ENCODE measurements at places on chromosomes 11 and 22.
A peak's percentile ranks its signal among the peaks of the same experiment; 100 is the strongest.

GRCh38 chr11:45470794-45471167, 184.6 kb upstream of the SYT13 start:
- no peak for DNase-seq

DNA sequence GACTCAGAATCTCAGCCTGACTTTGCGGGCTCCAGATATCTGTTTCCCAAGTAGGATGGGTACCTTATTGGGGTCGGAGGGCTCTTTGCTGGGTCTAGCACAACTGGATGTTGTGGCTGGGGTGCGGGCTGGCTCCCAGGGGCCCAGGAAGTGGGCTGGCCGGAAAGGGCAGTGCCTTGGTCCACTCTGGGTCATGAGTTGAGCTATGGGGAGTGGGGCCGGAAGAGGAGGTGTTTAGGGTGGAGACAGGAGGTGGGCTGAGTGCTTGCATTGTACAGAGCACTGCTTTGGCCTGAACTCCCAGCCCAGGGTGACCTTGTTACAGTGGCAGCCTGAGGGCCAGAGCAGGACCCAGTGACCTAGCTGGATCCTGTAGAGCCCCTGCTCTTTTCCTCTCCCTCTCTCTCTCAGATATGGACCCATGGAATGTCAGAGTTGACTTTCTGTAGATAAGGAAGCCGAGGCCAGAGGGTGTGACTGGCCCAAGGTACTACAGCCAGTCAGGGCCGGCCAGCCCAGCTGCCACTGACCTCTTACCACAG, 13.2 kb downstream of the PHLDB1 start:
- no peak for DNase-seq

- no peak for DNase-seq
Observed at GRCh38 chr11:5117588-5117987, 20.6 kb downstream of the OR52A5 start.

- DNase-seq, result no peak
Observed at GRCh38 chr11:71388637-71389235, 59.5 kb downstream of the DHCR7 start.

DNA sequence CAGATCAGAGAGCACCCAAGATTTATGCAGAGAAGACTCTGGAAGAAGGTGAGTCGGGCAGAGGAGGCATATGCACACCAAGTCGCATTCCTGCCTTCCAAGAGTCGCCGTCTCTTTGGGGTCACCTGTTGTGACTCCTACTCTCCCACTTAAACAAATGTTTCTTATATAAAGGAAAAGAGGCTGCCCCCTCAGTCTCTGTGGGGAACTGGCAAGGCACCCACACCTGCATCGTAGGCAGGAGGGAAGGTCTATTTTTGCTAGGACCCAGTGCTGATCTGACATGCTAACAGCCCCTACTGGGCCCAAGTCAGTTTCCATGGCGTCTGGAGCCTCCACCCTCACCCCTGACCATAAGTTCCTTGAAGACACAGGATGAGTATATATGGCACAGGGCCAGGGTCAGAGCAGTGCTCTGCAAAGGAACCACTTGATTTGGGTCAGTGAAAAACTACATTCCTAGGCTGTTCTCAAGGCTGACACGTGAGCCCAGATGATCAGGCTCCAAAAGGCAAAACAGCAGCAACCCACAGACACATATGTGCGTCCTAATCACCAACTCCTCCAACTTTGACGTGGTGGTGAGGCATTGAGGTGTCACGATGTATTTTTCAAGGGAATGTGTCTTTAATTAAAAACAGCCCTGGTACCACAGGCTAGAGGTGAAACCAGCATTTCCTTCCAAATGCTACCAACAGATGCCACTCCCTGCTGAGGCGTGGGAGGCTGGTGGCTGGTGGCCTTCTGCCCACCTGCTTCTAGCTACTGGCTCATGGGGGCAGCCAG, 55.6 kb upstream of the CSNK2A3 start:
- DNase-seq, result no peak

DNA sequence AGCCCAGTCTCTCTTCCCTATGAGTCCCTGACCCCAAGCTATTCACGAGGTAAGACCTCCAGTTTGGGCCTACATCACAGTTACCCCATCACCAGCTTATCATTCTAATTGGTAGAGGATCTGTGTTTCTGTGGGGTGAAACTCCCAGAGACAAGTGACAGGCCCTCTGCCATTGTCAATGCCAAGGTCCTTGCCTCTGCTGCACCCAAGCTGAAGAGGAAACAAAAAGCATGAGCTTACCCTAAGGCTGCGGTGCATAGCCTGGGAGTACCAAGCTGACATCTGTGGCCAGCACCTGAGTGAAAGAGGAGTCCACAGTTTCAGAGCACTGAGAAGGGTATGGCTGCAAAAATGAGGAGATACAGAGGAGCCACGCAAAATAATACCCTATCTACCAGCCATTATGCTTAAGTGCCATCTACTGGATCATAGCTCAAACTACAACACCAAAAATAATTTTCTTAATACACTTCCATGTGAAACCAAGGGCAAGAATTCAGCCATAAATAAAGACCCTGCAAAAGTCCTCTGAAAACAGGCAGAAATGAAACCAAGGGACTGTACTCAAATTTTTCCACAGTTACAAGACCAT, 62.3 kb upstream of the ANO5 start:
- DNase-seq, result no peak

DNA sequence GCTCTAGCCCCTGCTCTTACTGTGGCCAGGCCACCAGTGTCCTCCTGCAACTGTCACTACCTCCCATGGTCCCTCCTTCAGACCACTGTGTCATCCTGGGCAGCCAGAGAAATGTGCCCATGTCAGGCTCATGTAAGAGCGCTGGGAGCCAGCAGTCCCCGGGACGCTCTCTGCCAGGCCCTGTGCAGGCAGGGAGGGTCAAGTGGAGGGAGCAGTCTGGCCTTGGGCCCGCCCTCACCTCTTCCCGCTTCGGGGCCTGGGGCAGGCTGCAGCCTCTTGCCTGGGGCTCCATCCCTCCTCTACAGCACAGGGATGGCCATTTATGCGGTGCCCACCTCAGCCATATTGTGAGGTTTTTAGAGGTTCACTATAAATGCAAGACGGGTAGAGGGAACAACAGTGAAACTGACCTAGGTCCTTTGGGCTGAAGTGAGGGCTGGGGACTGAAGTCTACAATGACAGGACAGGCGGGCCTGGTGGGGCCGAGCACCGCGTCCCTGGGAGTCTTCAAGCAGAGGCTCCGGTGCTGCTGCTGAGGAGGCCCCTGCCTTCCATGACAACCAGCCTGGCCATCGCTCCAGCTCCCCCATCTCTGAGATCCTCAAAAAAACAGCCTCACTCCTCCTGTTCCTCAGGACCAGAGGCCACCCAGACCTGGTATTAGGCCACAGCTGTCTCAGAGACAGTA, 54.9 kb upstream of the TTLL12 start:
- DNase-seq, result no peak

DNA sequence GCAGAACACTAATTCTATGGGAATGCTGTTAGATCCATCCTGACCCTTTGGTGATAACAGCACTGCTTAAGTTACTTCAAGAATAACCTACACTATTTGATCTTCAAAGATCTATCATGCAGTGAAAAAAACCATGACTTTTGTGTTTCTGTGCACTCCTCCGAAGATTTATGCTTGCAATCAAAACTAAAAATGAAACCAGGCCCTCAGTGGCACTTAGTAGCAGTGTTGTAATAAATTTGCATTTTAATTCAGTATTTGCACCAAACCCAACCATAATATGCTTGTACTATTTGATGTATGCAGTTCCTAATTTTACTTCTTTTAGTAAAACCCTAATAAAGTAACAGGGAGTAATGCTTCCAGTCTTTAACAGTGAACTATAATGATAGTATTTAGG, 130.7 kb downstream of the SOX6 start:
- no peak for DNase-seq

DNA sequence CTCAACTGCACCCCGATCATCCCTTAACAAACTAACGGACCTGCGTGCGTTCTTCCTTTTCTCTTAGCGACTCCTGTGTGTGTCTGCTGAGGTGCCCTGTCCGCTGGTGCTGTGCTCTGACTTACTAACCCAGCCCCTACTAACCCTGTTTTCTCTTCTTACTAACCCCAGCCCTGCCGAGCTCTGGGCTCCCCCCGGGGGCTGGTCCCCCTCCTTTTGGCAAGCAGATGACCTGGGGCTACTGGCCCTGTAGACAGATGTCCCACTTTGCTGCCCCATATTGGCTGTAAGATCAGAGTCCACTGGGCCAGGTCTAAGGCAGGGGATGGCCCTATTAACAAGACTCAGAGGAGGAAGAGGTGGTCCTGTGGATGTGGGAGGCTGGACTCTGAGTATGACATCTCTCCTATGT, 14.7 kb downstream of the MIAT start:
- DNase-seq, result no peak

DNA sequence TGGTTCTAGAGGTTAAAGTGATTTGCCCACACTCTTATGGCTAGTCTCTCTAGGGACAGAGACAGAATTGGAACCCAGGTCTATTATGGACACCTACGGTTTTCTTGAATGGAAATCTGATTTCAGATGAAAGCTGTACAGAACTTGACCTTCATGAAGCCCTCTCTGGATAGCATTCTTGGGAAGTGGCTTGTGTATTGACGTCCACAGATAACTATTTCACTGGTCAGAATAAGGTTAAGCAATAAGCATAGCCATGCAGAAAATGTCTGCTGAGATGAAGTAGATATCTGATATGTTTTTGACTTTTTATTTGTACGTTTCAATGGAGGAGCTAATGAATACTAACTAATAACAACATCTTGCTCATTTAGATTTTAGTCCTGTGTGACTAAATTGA, 1.1 kb downstream of the TLCD5 start:
- no peak for DNase-seq

GRCh38 chr11:125025968-125026367, 37.1 kb upstream of the SLC37A2 start:
- DNase-seq, result no peak

DNA sequence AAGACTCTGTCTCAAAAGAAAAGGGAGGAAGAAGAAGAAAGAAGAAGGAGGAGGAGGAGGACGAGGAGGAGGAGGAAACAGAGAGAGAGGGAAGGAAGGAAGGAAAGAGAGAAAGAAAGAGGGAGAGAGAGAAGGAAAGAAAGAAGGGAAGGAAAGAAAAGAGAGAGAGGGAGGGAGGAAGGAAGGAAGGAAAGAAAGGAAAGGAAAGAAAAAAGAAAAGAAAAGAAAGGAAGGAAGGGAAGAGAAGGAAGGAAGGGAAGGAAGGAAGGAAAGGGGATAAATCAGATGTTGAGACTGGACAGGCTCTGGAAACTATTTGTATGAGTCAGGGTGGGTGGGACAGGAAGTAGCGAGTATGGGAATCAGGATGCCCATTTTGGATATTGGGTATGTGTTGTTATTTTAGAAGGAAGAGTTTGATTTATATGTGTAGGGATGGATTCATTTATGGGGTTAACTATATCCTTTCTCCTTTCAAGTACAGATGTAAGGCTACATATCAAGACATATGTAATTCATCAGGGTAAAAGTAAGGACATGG, 6.0 kb upstream of the RPL3 start:
- no peak for DNase-seq

DNA sequence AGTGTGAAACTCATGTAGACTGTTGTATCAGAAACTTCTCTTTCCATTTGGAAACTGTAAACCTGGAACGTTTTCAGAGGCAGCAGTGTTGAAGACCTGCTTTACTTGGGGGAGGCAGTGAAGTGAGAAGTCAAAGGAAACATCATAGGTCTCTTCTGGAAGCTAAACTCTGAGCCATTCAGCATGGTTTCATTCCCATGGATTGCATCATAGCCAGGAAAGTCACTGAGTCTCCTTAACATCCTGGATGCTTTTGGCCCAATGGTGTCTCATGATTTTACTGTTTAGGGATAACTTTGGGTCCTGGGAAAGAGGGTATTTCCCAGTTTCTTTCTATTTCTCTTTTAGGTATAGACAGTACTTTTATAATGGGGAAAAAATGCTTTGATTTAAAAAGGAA, 153.2 kb upstream of the E2F8 start:
- DNase-seq, result no peak

GRCh38 chr11:44356351-44356750, 46.4 kb upstream of the ALX4 start:
- DNase-seq, result no peak

GRCh38 chr11:48354677-48355076, 11.6 kb downstream of the OR4C5 start:
- no peak for DNase-seq

GRCh38 chr11:73237471-73238290, 19.6 kb downstream of the P2RY2 start:
- DNase-seq, result no peak

DNA sequence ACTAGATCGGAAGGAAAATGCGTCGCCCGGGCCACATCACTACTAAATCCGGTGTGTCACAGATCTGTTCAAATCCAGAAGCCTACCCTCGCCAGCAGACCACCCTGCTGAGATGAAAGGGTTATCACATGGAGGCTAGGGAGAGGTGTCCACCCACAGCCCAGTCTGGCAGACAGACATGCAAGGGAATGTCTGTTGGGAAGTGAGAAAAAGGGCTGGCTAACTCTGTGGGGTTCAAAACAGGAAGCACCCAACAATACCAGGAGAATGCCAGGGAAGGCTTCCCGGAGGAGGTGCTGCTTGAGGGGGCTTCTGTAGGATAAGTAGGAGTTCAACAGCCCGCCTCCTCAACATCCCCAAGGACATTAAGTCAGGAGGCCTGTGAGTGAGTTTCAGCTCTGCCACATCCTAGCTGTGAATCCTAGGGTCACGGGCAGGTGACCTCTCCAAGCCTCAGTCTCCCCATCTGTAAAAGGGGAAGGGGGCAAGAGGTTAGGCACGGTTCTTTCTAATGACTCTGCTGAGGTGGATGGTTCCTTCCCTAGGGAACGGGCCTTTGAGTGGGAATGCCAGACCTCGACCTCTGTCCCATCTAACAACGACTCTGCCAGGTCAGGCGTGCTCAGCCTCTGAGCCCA, 1.1 kb downstream of the TPST2 start:
- DNase-seq, result no peak

- DNase-seq, result no peak
Observed at GRCh38 chr11:67641338-67642172, 2.0 kb upstream of the TBX10 start.

GRCh38 chr11:116791002-116791812, 472 bp downstream of the APOA5 start:
- DNase-seq, result peak; percentile 55

GRCh38 chr22:17201285-17201945, 17.8 kb downstream of the ADA2 start:
- no peak for DNase-seq

GRCh38 chr11:46363455-46364005, 16.3 kb downstream of the DGKZ start:
- no peak for DNase-seq

DNA sequence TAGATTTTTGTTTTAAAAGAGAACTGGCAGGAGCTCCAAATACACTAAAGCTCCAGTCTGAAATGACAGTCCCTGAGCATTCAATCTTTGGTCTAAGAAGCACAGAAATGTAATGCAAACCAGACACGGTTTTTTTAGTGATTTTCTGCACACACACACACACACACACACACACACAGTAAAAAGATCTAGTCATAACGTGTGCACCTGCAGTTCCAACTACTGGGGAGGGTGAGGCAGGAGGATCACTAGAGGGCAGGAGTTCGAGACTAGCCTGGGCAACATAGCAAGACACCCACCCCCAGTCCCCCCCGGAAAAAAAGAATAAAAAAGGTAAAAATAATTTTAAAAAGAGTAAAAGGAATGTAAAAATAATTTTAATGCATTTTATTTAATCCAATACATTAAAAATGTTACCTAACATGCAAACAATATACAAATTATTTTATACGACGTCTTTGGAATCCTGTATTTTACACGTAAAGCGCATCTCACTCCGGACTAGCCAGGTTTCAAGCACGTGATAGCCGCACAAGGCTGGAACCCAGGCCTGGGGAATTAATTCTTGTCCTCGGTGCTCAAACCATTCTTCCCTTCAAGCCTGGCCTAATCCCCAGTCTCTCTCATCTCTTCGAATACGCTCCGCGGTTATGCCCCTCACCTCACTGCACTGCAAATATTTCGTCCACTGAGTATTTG, 762 bp upstream of the TBC1D22A start:
- no peak for DNase-seq

Measured in stimulated activated CD8-positive, alpha-beta memory T cell treated with anti-CD3 and anti-CD28 coated beads, Interleukin-7, amount 100 ng/mL, for 1 hour (primary cell).